ENCODE measurements at places on chromosomes 7 and 10.

DNA sequence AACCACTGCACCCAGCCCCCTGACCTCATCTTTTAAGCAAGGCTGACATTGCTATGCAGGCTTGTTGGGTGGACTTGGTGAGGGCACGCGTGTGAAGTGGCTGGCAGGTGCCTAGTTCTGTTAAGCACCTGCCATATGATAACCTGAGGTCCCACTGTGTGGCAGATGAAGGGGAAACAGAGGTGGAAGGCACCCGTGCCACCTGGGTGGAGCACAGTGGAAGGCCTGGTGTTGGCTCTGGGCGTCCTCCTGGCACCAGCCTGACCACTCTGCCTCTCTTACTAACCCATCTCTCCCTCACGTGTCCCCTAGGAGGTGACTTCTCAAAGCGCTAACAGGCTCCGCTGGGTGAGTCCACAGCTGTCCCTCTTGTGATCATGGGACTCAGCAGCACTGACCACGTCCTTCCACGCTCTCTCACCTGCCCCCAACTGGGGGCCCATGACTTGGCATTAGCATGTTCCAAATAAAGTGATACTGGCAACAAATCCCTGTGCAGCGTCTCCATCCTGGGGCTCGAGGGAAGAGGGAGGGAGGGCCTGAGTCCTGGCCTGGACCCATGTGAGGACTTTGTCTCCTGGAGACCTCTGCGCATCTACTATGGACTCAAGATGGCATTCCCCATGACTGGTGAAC lies 4.6 kb upstream of the ZNF862 start:
- DNase-seq, result no peak

- DNase-seq, result no peak
Observed at GRCh38 chr7:95425694-95426093, 9.1 kb downstream of the PON2 start.

- DNase-seq, result no peak
Observed at GRCh38 chr7:81231301-81231838, 312.5 kb upstream of the SEMA3C start.

DNA sequence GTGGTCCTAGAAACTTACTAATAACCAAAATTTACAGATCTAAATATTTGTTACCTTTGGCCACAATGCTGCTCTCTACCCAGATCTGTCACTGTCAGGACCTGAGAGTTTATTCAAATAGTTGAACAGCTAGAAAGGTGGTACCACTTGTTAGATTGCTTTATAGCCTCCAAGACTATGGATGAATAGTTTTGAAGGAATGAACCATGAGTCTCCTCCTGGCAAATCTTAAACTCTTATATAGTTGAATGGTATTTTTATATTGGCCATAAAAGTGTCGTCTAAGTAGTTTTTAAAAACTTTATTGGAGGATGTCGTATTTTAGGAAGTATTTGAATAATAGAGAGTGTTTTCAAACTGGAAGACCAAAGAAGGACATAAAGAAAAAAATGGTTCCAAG lies 178.7 kb downstream of the AHR start:
- no peak for DNase-seq

DNA sequence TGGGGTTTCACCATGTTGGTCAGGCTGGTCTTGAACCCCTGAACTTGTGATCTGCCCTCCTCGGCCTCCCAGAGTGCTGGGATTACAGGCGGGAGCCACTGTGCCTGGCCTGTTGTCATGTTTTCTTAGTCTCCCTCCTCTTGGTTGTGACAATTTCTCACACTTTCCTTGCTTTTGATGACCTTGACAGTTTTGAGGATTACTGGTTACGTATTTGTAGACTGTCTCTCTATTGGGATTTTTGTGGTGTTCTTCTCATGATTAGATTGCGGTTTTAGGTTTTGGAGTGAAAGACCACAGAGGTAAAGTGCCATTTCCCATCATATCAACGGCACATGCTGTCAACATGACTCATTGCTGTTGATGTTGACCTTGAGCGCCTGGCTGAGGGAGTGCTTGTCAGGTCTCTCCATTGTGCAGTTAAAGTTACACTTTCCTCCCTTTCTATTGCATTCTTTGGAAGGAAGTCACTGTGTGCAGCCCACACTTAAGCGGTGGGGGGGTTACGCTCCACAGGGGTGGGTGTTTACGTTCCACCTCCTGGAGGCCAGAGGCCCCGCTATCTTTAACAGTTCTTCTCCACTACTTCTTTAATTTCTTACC lies 10.8 kb downstream of the NEURL1 start:
- no peak for DNase-seq

- no peak for DNase-seq
Observed at GRCh38 chr7:99366646-99367045, 7.9 kb upstream of the ARPC1B start.

Data from stimulated activated CD4-positive, alpha-beta T cell treated with anti-CD3 and anti-CD28 coated beads, Interleukin-1b, Interleukin-23, amount 100 ng/mL, for 24 hours (primary cell).